Fibroblast of the aortic adventitia (primary cell): ENCODE measurements at places on chromosomes 11 and 22. TPM values are rescaled to one million over a fixed set of nuclear protein-coding genes. Genes with fewer than 3 reads are reported as not detected.

PGA4 gene
- total RNA-seq = not detected in 2 replicates

SMC1B gene
- 0.08 and 0.09 TPM in 2 replicates for total RNA-seq

SLC16A8 gene
- 0.18 and 1.6 TPM in 2 replicates for total RNA-seq

CAPN5 gene
- 9.6 and 31.0 TPM in 2 replicates for total RNA-seq

P2RY6 gene
- total RNA-seq = 1.2 TPM in 1 of 2 replicates, not detected in the other

TRIM6 gene
- 4.7 and 5.3 TPM in 2 replicates for total RNA-seq

OR4D5 gene
- not detected in 2 replicates for total RNA-seq

MYBPC3 gene
- total RNA-seq = not detected in 2 replicates

VSIG2 gene
- not detected in 2 replicates for total RNA-seq

THAP12 gene
- total RNA-seq = 55.5 and 60.1 TPM in 2 replicates

CATSPERZ gene
- not detected in 2 replicates for total RNA-seq

SMDT1 gene
- total RNA-seq = 8.0 and 10.2 TPM in 2 replicates

DHCR7 gene
- total RNA-seq = 10.2 and 16.7 TPM in 2 replicates

ART1 gene
- total RNA-seq = not detected in 2 replicates

BIK gene
- not detected in 2 replicates for total RNA-seq

XKR3 gene
- total RNA-seq = 0.09 TPM in 1 of 2 replicates, not detected in the other

GLYATL2 gene
- 3.3 TPM in 1 of 2 replicates, not detected in the other for total RNA-seq

SOX10 gene
- total RNA-seq = not detected in 2 replicates

MUC5AC gene
- total RNA-seq = under 0.01 TPM in 1 of 2 replicates, not detected in the other

IGF2 gene
- total RNA-seq = 3.3 and 4.2 TPM in 2 replicates

SLC22A25 gene
- not detected in 2 replicates for total RNA-seq

POU2AF3 gene
- total RNA-seq = 0.45 and 1.3 TPM in 2 replicates

DGCR6 gene
- total RNA-seq = 1.8 and 5.7 TPM in 2 replicates

TRIM48 gene
- not detected in 2 replicates for total RNA-seq

IRF7 gene
- total RNA-seq = 6.5 and 6.8 TPM in 2 replicates

EXPH5 gene
- 0.72 and 1.1 TPM in 2 replicates for total RNA-seq

MRE11 gene
- 15.5 and 23.9 TPM in 2 replicates for total RNA-seq

NELL1 gene
- not detected in 2 replicates for total RNA-seq

BEST1 gene
- total RNA-seq = 3.1 and 3.4 TPM in 2 replicates

LUZP2 gene
- 0.74 and 20.6 TPM in 2 replicates for total RNA-seq

GALNT18 gene
- total RNA-seq = 1.1 and 2.4 TPM in 2 replicates

OR10D3 gene
- not detected in 2 replicates for total RNA-seq

DBX1 gene
- not detected in 2 replicates for total RNA-seq

FAM83F gene
- total RNA-seq = not detected in 2 replicates

C11orf21 gene
- not detected in 2 replicates for total RNA-seq

LRRN4CL gene
- 39.0 and 62.0 TPM in 2 replicates for total RNA-seq

PKP3 gene
- 1.3 and 5.6 TPM in 2 replicates for total RNA-seq

TAGLN gene
- 369 and 631 TPM in 2 replicates for total RNA-seq
